ENCODE measurements at places on chromosomes 5 and 9.

DNA sequence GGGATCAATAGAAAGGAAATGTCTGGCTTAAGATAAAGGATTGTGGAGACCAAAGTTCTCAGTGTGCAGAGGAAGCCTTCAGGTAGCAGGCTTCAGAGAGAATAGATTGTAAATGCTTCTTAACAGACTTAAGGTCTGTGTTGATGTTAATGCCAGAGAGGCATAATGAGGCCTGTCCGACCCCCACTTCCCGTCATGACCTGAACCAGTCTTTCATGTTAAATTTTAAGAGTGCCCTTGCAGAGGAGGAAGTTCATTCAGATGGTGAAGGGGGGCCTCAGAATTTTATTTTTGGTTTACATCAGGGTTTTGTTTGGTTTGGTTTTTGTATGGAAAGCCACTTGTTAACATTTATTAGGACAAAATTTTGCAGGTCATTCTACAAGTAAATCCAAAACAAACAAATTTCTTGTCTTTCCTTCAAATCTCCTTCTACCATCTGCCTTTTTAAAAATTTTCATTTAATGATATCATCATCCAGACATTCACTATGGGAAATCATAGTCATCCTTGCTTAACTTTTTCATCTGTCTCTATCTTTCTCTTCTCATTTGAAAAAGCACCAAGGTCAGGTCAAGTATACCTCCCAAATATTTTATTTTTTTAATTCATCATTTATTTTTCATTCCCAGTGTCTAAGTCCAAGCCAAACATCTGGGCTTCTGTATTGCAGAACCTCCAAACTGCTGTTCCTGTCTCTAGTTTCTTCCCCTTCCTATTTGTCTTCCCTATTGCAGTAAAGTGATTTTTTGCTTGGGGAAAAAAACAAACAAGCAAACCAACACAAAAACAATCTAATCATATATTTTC, 6.9 kb upstream of the ABCA1 start:
- peak; percentile 29 for DNase-seq

DNA sequence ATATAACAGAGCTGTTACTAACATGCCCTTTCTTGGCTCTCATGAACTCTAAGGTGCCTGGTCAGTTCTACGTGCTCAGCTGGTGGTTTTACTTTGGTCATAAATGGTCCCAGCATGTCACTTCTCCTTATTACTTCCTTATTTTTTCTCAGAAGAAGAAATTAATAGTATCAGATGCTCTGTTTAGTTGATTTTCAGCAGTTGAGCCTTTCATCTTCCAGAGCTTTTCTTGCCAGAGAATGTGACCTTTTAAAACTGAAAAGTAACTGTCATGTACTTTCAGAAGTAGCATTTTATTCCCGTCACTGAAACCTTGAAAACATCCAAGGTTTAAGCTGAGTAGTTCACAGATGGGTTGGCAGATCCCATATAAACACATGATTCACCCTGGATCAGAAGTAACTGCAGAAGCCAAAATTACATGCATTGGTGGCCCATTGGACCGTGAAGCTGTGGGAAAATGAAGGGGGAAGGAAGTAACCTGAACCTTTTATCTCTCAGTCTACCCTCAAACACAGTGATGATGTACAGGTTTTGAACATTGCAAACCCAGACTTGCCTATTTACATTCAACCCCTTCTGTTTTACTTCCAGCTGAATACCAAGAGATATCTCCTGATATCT, 50.5 kb downstream of the HACD4 start:
- DNase-seq, result peak; percentile 64

- DNase-seq, result no peak
Observed at GRCh38 chr5:81315336-81315735, 13.9 kb downstream of the ZCCHC9 start.

GRCh38 chr5:119966028-119966427, 336.7 kb downstream of the FAM170A start:
- DNase-seq, result no peak

GRCh38 chr5:93993161-93993560, 251.8 kb upstream of the POU5F2 start:
- no peak for DNase-seq

DNA sequence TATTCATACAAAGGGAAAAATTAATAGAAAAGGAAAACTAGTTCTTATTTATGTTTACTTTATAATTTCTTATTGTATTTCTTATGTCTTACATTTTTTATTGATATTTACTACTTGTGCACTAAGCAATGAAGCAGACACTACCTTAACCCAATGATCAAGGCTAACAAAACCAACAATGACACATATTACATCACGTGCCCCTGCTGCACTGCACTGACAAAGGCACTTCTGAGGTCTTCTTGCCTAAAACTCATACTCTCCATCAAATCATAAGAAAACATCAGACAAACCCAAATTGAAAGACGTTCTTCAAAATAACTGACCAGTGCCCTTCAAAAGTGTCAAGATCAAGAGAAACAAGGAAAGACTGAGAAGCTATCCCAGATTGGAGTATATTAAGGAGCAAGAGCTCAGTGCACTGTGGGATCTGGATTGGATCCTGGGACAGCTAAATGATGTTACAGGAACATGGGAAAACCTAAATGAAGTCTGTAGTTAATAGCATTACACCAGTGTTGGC, 230.9 kb downstream of the AUH start:
- no peak for DNase-seq

GRCh38 chr9:115353681-115354080, 235.7 kb upstream of the TNC start:
- DNase-seq, result no peak

- DNase-seq, result peak; percentile 50
Observed at GRCh38 chr9:134375430-134376385, 49.5 kb downstream of the RXRA start.

- DNase-seq, result no peak
Observed at GRCh38 chr5:133523961-133524586, 88.3 kb downstream of the FSTL4 start.

DNA sequence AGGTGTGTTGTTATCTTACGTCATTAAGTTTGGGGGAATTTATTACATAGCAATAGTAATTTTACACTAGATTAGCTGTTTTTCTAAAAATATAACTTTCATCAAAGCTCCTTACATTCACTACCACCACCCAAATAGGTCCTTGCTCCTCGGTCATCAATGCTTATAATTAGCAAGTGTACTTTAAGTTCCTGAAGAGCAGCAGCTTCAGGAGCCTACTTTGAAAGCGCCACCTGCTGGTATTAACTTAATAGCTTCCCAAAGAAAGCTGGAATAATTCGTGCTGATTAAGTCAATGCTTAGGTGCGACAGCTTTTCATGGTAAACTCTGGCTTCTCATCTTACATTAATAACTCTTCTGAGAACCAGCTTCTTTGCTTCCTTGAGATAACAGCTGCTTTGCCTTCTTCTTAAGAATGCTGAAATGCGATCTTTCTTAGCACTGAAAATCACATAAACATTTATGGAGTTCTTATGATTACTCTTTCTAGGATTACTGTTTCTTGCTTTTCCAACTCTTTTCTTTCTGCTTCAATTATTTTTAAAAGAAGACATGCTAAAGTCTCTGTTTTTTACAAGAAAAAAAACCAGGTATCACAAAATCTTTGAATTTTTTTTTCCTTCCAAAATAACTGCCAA, 10.0 kb upstream of the C5 start:
- DNase-seq, result peak; percentile 88

- DNase-seq, result no peak
Observed at GRCh38 chr5:4418084-4418483, 722.0 kb upstream of the ADAMTS16 start.

DNA sequence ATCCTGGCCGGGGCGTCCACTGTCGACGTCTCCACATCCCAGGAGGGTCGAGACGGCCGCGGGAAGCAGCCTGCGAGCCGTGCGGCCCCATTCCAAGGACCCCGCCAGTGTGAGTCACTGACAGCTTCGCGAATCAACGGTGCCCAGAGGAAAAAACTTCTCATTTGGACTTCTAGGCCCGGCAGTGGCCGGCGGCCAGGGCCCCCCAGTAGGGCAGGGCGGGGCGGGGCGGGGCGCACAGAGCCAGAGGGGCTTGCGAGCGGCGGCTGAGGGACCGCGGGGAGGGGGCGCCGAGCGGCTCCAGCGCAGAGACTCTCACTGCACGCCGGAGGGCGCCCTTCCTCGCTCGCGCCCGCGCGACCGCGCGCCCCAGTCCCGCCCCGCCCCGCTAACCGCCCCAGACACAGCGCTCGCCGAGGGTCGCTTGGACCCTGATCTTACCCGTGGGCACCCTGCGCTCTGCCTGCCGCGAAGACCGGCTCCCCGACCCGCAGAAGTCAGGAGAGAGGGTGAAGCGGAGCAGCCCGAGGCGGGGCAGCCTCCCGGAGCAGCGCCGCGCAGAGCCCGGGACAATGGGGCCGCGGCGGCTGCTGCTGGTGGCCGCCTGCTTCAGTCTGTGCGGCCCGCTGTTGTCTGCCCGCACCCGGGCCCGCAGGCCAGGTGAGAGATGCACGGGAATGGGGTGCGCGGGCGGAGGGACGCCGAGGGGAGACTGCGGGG, at the start of gene F2R:
Gene F2R (plus strand): TSS at position 391 of the 720 bp plus-strand sequence. CDS start 182 bp downstream, at position 573.
- DNase-seq, result peak; percentile 83

GRCh38 chr9:29625292-29625731, 2052.0 kb upstream of the C9orf72 start:
- DNase-seq, result no peak

GRCh38 chr9:105146677-105147076, 97.8 kb upstream of the SLC44A1 start:
- DNase-seq, result no peak

- peak; percentile 47 for DNase-seq
Observed at GRCh38 chr9:88781628-88782391, 209.5 kb upstream of the S1PR3 start.

- peak; percentile 45 for DNase-seq
Observed at GRCh38 chr9:34986540-34987047, 3.0 kb upstream of the DNAJB5 start.

- DNase-seq, result no peak
Observed at GRCh38 chr5:57784121-57784520, 301.5 kb upstream of the ACTBL2 start.

DNA sequence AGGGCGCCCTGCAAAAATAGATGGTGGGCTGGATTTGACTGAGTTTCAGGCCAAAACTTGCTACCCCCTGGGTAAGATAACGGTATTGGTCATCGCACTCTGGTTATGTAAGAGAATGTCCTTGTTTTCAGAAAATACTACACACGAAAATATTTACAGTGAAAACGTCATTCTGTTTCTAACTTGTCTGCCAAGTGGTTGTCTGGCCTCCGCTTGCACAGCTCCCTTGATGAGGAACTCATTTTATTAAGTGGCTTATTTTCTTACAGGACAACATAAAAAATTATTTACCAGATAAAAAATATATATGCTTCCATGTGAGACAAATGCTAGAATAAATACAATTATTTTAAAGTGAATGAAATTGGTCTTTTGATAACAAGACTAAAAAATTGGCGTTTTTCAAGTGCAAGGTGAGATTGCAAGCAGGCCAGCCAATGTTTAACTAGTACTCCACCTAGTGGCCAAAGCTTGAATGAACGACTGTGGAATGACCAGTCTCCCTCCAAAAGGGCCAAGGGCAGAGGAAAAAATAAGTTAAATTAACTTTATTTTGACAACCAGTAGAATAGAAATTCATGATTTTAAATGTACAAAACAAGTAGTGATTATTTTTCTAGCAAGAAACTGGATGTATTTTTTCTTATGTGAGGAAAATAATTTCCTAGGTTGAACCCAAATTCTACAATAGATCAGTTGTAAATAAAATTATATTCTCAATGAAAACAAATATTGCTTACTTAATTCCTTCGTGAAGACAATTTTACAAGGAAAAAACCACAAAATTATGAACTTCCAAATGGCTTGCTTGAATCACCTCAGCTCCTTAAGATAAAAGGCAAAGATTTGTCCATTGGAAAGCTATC, 93.2 kb downstream of the ZFAND5 start:
- peak; percentile 78 for DNase-seq

DNA sequence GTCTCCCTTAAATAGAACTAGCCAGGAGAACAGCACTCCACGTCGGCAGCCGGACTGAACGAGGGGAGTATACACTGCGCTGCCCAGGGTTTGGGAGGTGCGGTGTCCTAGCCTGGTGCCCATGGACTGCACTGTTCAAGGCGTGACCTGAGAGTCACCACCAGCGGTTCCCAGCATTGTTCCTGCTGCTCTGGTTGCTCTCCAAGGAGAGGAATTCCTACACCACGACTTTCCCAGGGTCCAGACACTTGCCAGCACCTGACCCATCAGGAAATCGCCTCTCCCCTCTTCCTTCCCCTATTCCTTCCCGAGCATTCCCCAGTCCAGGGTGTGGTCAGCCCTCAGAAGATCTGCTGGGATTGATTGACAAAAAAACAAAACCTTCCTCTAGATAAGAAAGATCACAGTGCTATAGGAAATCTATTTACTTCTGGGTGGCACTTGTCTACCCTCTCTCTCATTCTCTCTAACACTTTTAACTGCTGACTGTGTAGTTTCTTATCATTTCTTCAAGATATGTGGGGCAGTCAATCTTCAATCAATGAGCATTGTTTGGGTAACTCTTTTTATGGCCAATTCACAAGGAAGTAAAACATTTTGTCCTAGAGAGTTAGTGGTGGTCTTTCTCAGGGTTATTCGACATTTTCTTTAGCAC, 297.8 kb upstream of the ACTBL2 start:
- DNase-seq, result no peak

DNA sequence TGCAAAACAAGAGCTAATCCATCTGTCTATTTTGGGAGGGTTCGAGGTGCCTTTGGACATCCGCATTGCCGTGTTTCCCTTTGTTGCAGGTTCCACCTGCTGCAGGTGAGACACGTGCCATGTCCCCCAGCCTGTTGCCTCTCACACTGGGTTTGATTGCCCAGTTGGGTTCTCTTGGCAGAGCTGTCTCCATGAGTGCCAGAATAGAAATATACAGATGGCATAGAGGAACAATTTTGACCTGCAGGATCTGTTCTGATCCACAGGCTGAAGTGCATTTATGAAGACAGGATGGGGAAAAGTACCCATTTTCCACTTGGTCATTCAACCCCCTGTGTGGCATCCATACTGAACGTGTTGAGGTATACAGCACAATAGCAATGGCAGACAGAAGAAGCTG, 178.1 kb downstream of the SGCD start:
- DNase-seq, result no peak

DNA sequence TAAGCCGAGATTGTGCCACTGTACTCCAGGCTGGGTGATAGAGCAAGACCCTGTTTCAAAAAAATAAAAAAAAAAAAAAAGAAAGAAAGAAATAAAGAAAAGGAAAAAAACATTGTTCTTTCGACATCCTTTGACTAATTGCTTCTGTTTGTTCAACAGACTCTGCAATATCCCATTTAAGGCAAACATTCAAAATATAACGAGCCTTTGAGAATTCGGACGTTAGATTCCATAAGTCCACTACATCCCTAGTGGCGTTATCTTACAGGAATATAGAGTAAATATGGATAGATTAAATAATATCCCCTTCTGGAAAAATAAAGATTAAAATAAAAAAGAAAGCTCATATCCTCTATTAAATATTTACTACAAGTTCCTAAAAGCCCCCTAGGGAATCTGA, 27.0 kb upstream of the HOMER1 start:
- DNase-seq, result no peak

DNA sequence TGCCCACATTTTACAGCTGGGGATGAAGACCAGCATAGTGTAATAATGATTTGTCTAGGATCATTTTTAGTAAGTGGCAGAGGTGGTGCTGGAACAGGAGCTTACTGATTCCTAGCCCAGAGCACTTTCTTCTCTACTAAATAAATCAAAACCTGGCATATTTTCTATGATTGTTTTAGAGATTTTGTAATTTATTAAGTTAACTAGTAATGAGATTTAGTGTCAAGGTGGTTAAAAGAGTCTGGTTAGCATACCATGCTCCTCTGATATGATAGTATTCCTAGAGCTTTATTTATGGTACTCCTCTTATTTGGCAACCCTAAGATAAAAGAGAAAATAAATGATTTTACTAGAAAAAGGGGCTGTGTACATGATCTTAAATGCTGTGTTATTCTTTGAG, 604.0 kb downstream of the ISL1 start:
- no peak for DNase-seq

GRCh38 chr5:111511831-111512374, 432 bp downstream of the STARD4 start:
- DNase-seq, result peak; percentile 53
